Placental epithelial cell (primary cell): ENCODE measurements at places on chromosomes 4 and X. TPM values are rescaled to one million over a fixed set of nuclear protein-coding genes. Genes with fewer than 3 reads are reported as not detected.

The BTC gene
- total RNA-seq: not detected in 2 replicates

The HTN1 gene
- total RNA-seq: not detected in 2 replicates

The ADGRG4 gene
- under 0.01 TPM in 1 of 2 replicates, not detected in the other for total RNA-seq

The MAGIX gene
- total RNA-seq: 16.3 and 21.6 TPM in 2 replicates

The LINC00632 gene
- total RNA-seq: 3.8 and 3.9 TPM in 2 replicates

The CITED1 gene
- total RNA-seq: not detected in 2 replicates

The CT55 gene
- total RNA-seq: not detected in 2 replicates

The PHF8 gene
- total RNA-seq: 17.1 and 18.1 TPM in 2 replicates

The CTSO gene
- 5.9 and 10.6 TPM in 2 replicates for total RNA-seq

The S100G gene
- total RNA-seq: not detected in 2 replicates

The HMX1 gene
- total RNA-seq: not detected in 2 replicates

The TCEAL7 gene
- 2.1 and 10.6 TPM in 2 replicates for total RNA-seq

The LRAT gene
- 0.39 TPM in 1 of 2 replicates, not detected in the other for total RNA-seq

The CLNK gene
- total RNA-seq: not detected in 2 replicates

The ADH7 gene
- total RNA-seq: not detected in 2 replicates

The SAT1 gene
- total RNA-seq: 110 and 168 TPM in 2 replicates

The CENPU gene
- 9.1 and 11.4 TPM in 2 replicates for total RNA-seq

The SAGE1 gene
- not detected in 2 replicates for total RNA-seq
